ENCODE measurements at places on chromosomes 3 and 15. TPM values are rescaled to one million over a fixed set of nuclear protein-coding genes. Genes with fewer than 3 reads are reported as not detected.

DNA sequence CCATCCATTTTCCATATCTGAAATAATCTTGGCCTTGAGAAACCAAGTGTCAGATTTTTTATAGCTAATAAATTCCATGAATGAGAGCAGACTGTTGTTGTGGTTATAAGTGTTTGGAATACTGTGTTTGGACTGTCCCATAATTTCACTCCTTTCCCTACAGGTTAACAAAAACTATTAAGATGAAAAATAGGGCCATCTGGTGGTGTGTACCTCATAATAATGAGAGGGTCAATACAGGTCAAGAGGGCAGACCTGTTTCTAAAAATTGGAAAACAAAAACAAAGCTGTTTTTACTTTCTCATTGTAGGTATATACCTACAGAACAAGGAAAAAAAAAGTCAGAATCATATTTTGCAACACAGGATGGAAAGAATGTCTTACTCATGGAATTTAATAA is 553.8 kb upstream of the SGO1 start:
- peak; percentile 19 for DNase-seq

INKA1 gene
- 4.4 TPM for total RNA-seq

DNA sequence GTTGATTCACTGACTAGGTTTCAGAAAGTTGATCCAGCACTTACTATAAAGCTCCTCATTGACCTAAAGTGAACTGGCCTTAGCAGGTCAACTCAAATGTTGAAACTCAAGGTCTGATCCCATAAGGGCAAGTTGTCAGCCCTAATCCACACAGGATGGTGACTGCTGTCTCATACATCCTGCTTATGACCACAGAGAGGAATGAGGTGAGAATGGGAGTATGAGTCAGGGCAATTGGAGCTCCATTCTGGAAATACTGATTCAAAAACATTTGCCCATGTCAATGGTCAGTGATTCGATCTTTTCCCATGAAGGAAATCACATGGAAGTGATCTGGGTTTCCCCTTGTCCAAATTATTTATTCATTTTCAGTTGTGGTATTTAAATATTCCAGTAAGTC is 78.7 kb downstream of the ZNF385D start:
- peak; percentile 86 for DNase-seq

DNA sequence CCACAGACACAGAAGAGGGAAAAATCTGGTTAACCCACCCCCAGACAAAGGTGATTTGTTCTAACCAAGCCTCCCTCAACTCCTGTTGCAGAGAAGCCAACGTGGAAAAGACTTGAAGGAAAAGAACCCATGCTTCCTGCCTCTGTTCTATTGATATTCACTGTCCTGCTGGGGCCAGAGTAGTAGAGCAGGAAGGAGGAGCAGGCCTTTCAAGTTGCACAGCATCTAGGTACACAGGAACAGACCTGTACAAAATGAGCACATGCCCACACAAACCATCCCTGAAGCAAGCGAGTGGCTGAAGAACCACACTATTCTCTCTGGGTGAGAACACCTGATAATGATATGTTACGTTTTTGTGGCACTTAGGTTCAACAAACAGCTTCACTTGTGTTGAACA is 29.9 kb downstream of the RASGRP1 start:
- DNase-seq, result no peak

DNAH12 gene
- total RNA-seq, result 0.09 TPM

DNAJA4 gene
- total RNA-seq, result 0.65 TPM

- no peak for DNase-seq
Observed at GRCh38 chr15:25173241-25174028, 218.6 kb downstream of the SNRPN start.

SKOR1 gene
- total RNA-seq, result 0.08 TPM

GRCh38 chr15:64132217-64132616 is 19.3 kb upstream of the SNX22 start:
- no peak for DNase-seq

DNA sequence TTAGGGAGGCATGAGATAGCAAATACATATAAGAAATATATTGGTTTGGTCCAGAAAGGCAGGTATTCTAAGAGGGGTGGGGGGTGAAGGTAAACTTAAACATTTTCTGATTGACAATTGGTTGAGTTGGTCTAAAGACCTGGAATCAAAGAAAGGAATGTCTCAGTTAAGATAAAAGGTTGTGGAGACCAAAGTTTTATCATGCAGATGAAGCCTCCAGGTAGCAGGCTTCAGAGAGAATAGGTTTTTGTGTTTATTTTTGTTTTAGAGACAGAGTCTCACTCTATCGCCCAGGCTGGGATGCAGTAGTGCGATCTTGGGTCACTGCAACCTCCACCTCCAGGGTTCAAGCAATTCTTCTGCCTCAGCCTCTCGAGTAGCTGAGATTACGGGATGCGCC is 80.5 kb downstream of the NPAP1 start:
- no peak for DNase-seq

LRRN1 gene
- 1.7 TPM for total RNA-seq

- DNase-seq, result no peak
Observed at GRCh38 chr3:148911592-148911991, 46.5 kb downstream of the CPA3 start.

DNA sequence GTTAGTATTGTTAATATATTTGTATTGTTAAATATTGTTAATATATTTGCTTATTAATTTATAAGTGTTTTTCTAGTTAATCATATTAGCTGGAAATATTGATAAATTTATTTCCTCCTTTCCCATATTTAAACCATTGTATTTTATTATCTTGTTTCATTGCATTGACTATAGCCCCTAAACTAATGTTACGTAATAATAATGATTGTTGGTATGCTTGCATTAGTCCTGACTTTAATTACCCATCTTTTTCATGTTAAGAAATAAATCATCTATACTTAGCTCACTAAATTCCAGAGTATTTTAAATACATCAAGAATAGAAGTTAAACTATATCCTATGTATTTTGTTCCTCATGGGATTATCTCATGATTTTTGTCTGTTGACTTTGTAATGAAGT is 368.2 kb downstream of the LSAMP start:
- no peak for DNase-seq

FAM107A gene
- total RNA-seq, result 0.54 TPM

- no peak for DNase-seq
Observed at GRCh38 chr15:88178631-88179030, 77.9 kb downstream of the NTRK3 start.

- peak; percentile 95 for DNase-seq
Observed at GRCh38 chr15:70327856-70328678, 230.3 kb upstream of the TLE3 start.

- no peak for DNase-seq
Observed at GRCh38 chr3:186451371-186451770, 89.3 kb upstream of the DGKG start.

GRCh38 chr3:129672412-129672811 is 65.9 kb upstream of the PLXND1 start:
- DNase-seq, result no peak

TRIM59 gene
- 47.8 TPM for total RNA-seq

LYZL4 gene
- not detected for total RNA-seq

CADPS gene
- total RNA-seq, result 0.57 TPM

DNA sequence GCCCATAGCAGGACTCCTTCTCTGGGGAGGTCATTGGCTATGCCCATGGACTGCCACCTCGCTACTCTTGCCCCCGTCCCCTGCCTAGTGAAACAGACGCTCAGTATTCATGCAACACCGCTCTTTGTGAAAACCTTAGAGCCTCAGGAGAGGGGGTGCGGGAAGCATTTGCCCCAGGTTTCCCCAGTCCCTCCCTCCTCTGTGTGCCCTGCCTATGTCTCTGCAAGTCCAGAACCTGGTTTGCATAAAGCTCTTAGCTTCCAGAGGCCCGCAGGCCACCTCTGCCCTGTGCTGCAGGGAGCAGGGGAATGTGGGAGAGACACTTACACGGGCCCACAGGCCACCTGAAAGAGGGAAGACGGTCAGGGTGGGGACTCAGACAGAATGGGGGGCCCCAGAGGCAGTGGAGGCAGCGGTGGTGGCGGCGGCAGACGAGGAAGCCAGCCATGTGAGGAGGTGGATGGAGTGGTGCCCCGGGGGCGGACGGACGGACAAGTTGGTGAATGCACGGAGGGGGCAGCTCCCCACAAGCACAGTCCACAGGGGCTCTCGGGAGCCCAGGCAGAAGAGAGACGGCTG is 33.8 kb upstream of the CTSH start:
- no peak for DNase-seq

SELENOK gene
- 18.3 TPM for total RNA-seq

SERPINI2 gene
- not detected for total RNA-seq

GRCh38 chr3:31968927-31969418 is 12.1 kb downstream of the OSBPL10 start:
- DNase-seq, result peak; percentile 97

DNA sequence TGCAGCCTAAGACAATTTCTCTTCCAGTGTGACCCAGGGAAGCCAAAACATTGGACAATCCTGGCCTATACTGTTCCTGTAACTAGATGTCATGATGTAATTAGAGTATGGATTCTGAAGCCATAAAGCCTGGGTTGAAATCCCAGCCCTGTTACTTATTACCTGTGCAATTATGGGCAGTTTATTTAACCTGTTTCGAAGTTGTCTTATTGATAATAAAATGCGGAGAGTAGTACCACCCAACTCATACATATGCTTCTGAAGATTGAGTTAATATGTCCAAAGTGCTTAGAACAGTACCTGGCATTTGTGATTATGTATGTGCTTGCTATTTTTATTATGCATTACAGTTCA is 30.1 kb downstream of the PPP4R2 start:
- DNase-seq, result no peak

DNA sequence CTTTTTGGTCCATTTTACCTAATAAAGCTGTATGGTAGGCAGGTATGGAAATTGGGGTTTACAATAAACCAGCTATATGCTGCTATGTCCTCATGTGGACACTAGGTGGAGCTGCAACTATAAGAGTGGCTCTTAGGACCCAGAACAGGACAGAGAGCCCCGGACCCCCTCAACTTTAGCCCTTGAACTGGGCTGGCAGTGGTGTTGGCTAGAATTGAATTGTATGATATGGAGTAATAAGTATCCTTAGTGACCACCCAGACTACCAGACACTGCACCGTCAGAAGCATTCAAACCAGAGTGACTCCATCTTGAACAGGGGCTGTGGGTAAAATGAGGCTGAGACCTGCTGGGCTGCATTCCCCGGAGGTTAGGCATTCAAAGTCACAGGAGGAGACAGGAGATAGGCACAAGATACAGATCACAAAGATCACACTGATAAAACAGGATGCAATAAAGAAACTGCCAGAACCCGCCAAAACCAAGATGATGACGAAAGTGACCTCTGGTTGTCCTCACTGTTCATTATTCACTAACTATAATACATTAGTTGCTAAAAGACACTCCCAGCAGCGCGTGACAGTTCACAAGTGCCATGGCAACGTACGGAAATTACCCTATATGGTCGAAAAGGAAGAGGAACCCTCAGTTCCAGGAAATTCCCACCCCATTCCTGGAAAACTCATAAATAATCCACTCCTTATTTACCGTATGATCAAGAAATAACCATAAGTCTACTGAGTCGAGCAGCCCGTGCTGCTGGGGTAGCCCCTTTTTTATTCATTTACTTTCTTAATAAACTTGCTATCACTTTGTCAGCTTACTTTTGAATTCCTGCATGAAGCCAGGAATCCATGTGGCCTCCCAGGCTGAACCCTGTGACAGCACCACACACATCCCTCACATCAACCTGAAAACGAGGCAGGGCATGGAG is 68.7 kb upstream of the BLM start:
- peak; percentile 92 for DNase-seq

DNA sequence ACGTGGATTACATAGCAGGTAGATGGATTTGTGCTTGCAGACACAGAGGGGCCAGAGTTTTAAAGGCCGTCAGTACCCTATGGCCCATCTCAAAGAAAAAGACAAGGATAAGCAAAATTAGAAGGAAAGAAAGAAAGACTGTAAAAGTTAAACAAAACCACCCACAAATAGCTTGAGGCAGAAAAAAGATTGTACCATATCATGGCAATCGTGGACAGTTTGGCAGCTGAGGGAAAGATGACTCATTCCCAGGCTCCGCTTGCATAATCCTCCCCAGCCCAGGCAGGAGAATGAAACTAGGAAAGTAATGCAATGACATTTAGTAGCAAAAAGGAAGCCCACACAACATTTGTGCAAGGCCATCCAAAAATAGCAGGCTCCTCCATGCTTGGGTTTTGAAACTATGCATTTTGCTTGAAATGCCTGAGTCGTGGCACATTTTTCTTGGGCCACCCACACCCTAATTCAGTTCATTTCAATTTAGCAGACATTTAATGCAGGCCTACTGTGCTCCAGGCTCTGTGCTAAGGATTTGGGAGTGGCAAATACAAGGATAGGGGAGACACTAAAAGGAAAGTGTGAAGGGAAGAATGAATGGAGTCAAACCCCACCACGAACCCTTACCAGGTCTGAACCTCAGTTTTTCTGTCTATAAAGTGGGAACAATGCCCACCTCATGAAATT is 40.9 kb upstream of the SMAD3 start:
- DNase-seq, result peak; percentile 99

DNA sequence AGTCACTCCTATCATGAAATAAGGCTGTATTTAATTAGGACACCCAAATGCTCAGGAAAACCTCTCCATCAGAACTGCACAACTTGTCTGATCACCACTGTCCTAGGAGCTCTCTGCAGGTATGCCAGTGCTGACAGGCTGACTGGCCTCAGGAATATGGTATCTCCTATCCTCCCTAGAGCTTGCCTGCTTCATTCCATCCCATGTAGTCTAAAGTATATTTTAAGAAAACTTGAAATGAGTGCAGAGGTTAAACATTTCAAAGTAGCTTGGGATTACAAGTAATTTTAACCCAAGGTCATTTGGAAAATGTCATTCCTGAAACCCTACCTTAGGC is 23.7 kb downstream of the FILIP1L start:
- no peak for DNase-seq

HESX1 gene
- 2.4 TPM for total RNA-seq

NPRL2 gene
- total RNA-seq, result 19.7 TPM

DNA sequence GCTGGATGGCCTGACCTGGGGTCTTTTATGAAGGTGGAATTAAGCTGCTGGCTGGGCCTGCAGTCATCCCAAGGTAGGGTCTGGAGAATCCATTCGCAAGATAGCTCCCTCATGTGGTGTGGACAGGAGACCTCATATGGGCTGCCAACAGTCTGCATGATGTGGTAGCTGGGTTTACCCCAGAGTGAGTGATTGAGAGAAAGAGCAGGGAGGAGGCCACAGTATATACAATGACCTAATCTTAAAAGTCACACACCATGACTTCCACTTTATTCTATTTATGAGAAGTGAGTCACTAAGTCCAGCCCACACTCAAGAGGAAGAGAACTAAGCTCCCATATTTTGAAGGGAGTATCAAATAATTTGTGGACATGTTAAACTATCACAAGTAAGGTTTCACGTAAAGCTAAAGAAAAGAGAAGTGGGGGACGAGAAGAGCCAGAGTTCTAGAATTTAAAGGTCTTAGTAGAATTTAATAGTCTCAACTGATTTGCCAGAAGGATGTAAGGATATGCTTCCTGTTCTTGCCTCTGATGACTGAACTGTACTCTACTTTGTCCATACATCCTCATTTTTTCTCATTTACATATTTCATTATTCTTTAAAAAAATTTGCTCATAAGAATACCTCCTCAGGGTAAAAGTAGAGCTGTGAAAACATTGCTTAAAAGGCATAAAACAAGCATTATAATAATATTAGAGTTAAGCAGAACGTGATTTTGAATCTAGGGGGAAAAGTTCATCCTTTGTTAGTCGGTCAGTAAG is 184.4 kb downstream of the PEX5L start:
- DNase-seq, result peak; percentile 45
